ENCODE measurements at places on chromosomes 6 and 20. TPM values are rescaled to one million over a fixed set of nuclear protein-coding genes. Genes with fewer than 3 reads are reported as not detected.

The OTOR gene
- total RNA-seq, result not detected

The COL9A1 gene
- not detected for total RNA-seq

The HSPA12B gene
- 0.88 TPM for total RNA-seq

The SRMS gene
- not detected for total RNA-seq

All from epithelial cell of alveolus of lung (primary cell).